ENCODE measurements at places on chromosomes 12 and 14.

- no peak for DNase-seq
These were observed 75.1 kb downstream of the MED13L start for GRCh38 chr12:116202433-116202832.

DNA sequence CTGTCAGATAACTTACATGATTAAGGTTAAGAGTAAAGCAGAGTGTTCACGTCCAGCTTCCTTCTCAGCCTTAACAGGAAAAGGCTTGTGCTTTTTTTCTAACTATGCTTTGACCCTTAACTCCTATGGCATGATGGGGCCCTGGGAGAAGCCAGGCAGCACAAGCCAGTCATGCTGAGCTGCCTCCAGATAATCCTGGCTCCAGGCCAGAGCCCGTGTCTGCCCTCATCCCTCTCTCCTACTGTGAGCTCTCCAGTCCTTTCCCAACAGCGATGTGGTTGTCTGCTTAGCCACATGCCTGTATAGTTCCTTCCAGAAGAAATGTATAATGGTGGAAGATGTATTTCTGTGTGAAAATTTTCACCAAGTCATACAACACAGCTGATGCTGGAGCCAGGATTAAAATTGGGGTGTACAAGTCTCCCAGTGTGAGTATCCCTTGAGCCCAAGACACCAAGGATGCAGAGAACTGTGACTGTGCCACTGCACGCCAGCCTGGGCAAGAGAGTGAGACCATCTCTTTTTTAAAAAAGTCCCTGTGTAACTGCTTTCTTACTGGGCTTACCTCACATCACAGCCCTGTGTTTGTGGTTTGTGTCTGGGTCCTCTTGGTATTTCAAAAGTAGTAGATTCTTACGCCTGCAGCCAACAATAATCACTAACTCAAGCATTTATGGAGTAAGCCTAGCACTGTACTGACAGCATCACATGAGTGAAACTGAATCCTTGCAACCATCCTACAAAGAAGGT is 7.9 kb upstream of the ITFG2 start:
- DNase-seq, result no peak

GRCh38 chr14:31419967-31420318 is 407 bp downstream of the HEATR5A start:
- DNase-seq, result peak; percentile 2

- no peak for DNase-seq
These were observed 11.2 kb downstream of the MAP4K5 start for GRCh38 chr14:50520947-50521815.

DNA sequence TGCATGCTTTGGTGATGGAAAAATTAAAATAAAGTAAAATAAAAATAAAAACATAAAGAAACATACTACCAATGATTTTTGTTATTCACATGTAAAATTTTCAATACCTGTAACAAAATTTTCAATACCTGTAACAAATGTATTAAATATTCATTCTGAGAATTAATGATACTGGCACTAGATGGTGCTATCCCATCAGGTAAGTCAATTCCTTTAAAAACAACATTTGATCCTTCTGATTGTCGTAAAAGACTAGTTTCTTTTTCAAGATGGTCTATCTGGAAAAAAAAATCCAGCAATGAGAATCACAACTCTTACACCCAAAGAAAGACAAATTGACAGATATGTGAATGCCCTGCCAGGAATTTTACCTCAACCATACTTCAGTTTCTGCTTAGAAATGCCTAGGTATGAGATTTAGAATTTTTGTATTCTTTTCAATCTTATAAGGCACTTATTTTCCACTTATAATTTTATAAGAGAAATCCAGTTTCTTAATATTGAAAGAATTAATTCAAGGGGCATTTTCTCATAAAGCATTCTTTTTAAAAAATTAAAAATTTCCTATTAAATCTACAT is 30.7 kb downstream of the CEP290 start:
- DNase-seq, result no peak

DNA sequence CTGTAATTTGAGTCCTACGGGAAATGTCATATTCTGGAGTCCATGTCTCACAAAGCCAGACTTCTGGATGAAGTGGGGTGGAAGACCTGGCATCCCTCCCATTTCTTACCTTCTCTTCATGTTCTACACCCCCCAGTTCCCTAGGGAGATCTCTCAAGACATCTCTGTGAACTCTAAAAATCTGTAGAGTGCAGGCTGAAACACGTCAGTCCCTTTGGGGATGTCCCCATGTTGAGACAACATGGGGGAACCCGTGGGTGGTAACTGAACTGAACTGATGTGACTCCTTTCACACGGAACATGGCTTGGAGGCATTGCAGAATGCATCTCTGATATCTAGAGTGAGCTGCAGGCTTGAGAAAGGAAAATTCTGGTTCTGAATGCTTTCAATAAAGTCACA is 15.2 kb downstream of the SERPINA12 start:
- no peak for DNase-seq

DNA sequence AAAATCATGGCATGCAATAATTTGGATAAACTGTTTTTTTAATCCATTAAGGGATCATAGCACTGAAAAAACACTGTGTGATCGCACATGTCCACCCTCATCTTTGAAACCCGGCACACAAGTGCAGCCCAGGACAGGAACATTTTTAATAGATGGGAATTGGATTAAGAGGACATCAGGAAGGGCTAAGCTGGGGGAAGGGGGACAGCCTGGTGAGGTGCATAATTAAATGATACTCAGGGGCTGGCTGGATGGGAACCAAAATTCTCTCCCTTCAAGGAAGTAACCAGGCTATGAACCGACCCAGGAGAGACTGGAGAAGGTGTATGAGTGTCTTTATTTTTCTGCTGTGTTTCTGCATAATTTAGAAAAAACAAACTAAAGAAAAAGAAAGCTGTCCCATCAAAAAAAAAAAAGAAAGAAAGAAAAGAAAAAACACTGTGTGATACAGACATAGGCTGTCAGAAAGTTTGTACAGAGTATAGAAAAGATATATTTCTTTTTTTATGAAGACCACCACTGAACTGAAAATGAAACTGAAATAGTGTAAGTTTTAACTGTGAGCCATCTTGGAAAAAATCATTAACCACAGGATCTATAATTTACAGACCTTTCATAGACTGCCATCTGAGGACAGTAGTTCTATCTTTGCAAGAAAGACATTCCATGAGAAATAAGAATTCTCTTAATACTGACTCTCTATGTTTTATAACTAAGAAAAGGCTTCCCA is 75.1 kb upstream of the SLC38A4 start:
- no peak for DNase-seq

- DNase-seq, result no peak
These were observed 83.0 kb downstream of the HEATR5A start for GRCh38 chr14:31337331-31337730.
